Progenitor cell of endocrine pancreas (in vitro differentiated cells): ENCODE measurements at places on chromosomes 5 and 9.

DNA sequence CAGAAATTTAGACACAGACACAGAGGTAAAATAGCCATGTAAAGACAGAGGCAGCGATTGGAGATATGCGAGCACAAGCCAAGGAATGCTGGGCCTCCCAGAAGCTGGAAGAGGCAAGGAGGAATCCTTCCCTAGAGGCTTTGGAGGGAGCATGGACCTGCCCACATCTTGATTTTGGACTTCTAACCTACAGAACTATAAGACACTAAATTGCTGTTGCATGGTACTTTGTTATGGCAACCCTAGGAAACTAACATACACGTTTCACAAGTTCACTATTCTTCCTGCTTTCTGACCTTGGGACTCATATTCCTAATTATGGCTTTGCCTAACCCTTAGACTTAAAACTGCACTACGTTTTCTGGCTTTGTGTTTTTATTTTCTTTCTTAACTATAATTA, 4.6 kb upstream of the LURAP1L start:
- no peaks in the 10 kb centered on the region for H3K36me3 ChIP-seq
- H3K4me1 ChIP-seq = no peaks in the 10 kb centered on the region
- no peak for DNase-seq
- no peaks in the 10 kb centered on the region for H3K27me3 ChIP-seq
- H3K27ac ChIP-seq = no peak overlapping the region

DNA sequence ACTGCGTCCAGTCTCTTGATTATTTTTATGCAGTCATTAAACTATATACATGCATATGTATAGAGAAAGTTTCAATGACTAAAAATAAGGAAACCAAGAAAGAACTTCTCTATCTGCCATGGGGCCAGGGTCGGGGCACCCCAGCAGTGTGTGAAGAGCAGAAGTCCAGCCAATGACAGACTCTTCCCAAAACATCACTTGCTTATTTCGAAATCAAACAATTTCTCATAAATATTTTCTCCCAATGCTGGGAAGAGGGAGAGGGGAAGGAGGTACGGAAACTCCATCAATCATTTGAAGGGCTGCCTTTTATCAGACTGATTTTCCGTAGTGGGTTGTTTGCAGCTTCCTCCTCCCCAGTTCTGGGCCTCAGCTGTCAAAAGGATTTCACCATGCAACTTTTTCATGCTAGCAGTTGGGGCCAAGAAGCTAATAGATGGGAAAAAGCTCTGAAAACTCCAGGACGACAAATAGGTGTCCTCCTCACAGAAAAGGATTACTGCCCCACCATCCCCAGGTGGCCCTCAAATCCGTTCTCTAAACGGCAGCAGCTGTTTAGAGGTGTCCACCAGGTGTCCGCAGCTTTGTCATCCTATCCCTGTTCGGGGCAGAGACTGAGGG, 617 bp upstream of the FPGS start:
- peak overlapping the region; percentile 82 for H3K4me3 ChIP-seq
- H3K27me3 ChIP-seq = no peaks in the 10 kb centered on the region
- H3K36me3 ChIP-seq = peaks cover 5% of the 10 kb centered on the region
- no peak for DNase-seq

- no peak overlapping the region for H3K4me3 ChIP-seq
- H3K27ac ChIP-seq = no peak overlapping the region
- peaks cover 6% of the 10 kb centered on the region for H3K4me1 ChIP-seq
- H3K36me3 ChIP-seq = peaks cover 19% of the 10 kb centered on the region
These were observed 382.9 kb downstream of the GLIS3 start for GRCh38 chr9:3916984-3917383.

- no peaks in the 10 kb centered on the region for H3K27me3 ChIP-seq
- H3K4me3 ChIP-seq = no peak overlapping the region
- DNase-seq = no peak
- no peaks in the 10 kb centered on the region for H3K36me3 ChIP-seq
These were observed 407.0 kb upstream of the GRAMD2B start for GRCh38 chr5:126016256-126016655.

GRCh38 chr5:127549551-127549950, 32.1 kb downstream of the PRRC1 start:
- no peaks in the 10 kb centered on the region for H3K27me3 ChIP-seq
- H3K27ac ChIP-seq = no peak overlapping the region
- no peak for DNase-seq
- no peak overlapping the region for H3K4me3 ChIP-seq
- peaks cover 43% of the 10 kb centered on the region for H3K36me3 ChIP-seq

DNA sequence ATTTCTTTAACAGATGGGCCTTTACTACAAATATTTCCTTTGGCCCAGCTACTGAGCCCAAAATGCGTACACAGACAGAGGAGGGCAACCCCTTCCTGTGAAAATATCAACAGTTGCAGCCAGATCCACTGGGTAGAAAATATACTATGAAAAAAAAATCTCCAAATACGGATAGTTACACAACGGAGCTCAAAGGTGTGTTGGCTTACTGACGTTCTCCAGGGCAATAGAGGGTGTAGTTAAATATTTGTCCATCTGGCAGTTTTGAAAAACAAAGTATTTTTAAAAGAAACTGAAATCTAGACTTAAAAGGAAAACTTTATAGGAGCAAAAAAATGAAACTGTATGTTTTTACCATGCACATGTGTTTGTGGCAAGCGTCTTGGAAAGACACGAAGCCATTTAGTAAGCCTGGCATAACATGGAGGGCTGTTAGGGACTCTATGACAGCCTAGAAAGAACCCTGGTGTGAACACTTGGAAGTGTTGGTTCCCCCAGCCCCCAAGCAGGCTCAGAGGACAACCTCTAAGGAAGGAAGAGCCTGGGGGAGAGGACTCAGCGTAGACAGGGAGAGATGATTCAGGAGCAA, 157.8 kb upstream of the TRPM3 start:
- H3K27me3 ChIP-seq = no peaks in the 10 kb centered on the region
- H3K4me3 ChIP-seq = no peak overlapping the region
- H3K36me3 ChIP-seq = no peaks in the 10 kb centered on the region
- DNase-seq = no peak
- no peaks in the 10 kb centered on the region for H3K4me1 ChIP-seq
- no peak overlapping the region for H3K27ac ChIP-seq

DNA sequence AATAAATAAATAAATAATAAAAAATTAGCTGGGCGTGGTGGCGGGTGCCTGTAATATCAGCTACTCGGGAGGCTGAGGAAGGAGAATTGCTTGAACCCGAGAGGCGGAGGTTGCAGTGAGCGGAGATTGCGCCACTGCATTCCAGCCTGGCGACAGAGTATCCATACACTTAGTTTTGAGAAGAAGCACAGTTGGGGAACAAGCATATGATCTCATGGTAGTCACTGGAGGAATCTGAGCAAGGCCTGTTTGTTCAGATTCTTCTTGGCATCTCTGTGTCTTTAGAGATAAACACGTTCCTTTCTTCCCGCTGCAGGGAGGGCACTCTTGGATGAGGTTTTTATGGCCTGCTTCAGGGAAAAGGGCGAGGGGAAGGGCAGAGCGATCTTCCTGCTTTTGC, 15.6 kb upstream of the DENND1A start:
- peaks cover 18% of the 10 kb centered on the region for H3K27me3 ChIP-seq
- no peak overlapping the region for H3K4me3 ChIP-seq
- no peak overlapping the region for H3K27ac ChIP-seq
- no peak for DNase-seq
- H3K36me3 ChIP-seq = no peaks in the 10 kb centered on the region

GRCh38 chr9:135772702-135773493, 70.9 kb downstream of the KCNT1 start:
- no peak for DNase-seq
- H3K4me1 ChIP-seq = no peaks in the 10 kb centered on the region
- no peak overlapping the region for H3K27ac ChIP-seq

DNA sequence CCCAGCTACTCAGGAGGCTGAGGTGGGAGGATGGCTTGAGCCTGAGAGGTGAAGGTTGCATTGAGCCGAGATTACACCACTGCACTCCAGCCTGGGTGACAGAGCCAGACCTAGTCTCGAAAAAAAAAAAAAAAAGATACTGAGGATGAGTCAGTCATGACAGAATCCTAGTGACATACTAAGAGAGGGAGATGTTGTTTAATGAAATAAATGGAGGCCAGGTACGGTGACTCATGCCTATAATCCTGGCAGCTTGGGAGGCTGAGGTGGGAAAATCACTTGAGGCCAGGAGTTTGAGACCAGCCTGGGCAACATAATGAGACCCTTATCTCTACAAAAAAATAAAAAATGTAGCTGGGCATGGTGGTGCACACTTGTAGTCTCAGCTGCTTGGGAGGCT, 107.2 kb downstream of the ZFAND5 start:
- no peak for DNase-seq
- H3K4me3 ChIP-seq = no peak overlapping the region
- no peaks in the 10 kb centered on the region for H3K36me3 ChIP-seq
- H3K27me3 ChIP-seq = no peaks in the 10 kb centered on the region
- H3K4me1 ChIP-seq = no peaks in the 10 kb centered on the region

GRCh38 chr5:9653811-9654210, 23.7 kb upstream of the TAS2R1 start:
- no peaks in the 10 kb centered on the region for H3K36me3 ChIP-seq
- no peaks in the 10 kb centered on the region for H3K27me3 ChIP-seq
- H3K4me1 ChIP-seq = no peaks in the 10 kb centered on the region

- H3K4me1 ChIP-seq = peaks cover 11% of the 10 kb centered on the region
- H3K27ac ChIP-seq = no peak overlapping the region
- H3K36me3 ChIP-seq = no peaks in the 10 kb centered on the region
- H3K4me3 ChIP-seq = peak overlapping the region; percentile 10
- no peaks in the 10 kb centered on the region for H3K27me3 ChIP-seq
These were observed 196.2 kb upstream of the ELL2 start for GRCh38 chr5:96157841-96158291.

DNA sequence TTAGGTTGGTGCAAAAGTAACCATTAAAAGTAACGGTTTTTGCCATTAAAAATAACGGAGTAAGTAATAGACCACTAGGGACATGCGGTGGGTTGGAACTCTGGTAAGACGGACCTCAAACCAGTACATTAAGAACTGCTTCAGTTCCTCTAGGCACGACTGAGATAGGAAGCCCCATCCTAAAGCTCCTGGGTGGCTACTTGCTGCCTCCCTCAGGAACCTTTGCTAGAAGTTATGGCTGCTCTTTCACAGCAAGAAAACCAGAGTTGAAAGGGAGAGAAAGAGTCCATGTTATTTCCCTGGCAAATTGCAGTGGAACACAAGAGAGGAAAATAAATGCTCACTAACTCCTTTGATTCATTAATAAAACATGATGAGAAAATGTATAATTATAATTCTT, 47.6 kb downstream of the MCTP1 start:
- H3K4me1 ChIP-seq = no peaks in the 10 kb centered on the region
- no peak for DNase-seq
- no peak overlapping the region for H3K27ac ChIP-seq
- H3K27me3 ChIP-seq = no peaks in the 10 kb centered on the region

- H3K27ac ChIP-seq = no peak overlapping the region
- no peaks in the 10 kb centered on the region for H3K36me3 ChIP-seq
- no peak overlapping the region for H3K4me3 ChIP-seq
These were observed 506.0 kb upstream of the CDH10 start for GRCh38 chr5:25150819-25151218.

DNA sequence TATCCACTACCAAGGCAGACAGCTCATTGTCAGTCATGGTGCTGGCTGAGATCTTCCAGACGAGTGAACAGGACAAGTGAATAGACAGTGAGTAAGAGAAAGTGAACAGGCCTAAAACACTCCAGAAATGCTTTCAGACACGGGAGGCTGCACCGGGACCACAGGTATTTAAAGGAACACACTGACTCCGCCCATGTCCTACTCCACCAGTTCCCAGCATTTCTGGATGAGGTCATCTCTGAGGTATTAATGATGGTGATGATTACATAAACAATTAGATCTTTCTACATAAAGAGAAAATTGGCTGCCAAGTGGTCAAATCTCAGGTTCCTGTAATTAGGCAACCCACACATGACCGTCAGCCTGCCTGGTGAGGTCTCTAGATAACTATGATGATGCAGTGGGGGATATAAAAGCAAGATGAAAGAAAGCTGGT, at the start of gene ACTBL2:
ACTBL2 (minus strand) TSS at position 141 of the 436 bp plus-strand sequence; CDS start at position 37, 104 bp downstream.
- H3K27ac ChIP-seq = no peak within 1 kb of the TSS
- H3K4me3 ChIP-seq = no peak within 1 kb of the TSS
- H3K36me3 ChIP-seq = no peaks in the 10 kb centered on the region
- no peak for DNase-seq
- no peaks in the 10 kb centered on the region for H3K4me1 ChIP-seq
- H3K27me3 ChIP-seq = no peaks in the 10 kb centered on the region

GRCh38 chr5:102832445-102832844, 77.3 kb downstream of the PAM start:
- no peak for DNase-seq
- no peak overlapping the region for H3K4me3 ChIP-seq
